ENCODE measurements at places on chromosomes 12 and 14. TPM values are rescaled to one million over a fixed set of nuclear protein-coding genes. Genes with fewer than 3 reads are reported as not detected.
A peak's percentile ranks its signal among the peaks of the same experiment; 100 is the strongest.

- no peaks in the 10 kb centered on the region for H3K36me3 ChIP-seq
- no peak overlapping the region for H3K4me3 ChIP-seq
- no peaks in the 10 kb centered on the region for H3K4me1 ChIP-seq
- no peak overlapping the region for H3K27ac ChIP-seq
- no peak for DNase-seq
- no peaks in the 10 kb centered on the region for H3K27me3 ChIP-seq
Measured at GRCh38 chr14:38716926-38717325, 386.1 kb downstream of the SEC23A start.

The YLPM1 gene
- polyA plus RNA-seq: 21.5 TPM

DNA sequence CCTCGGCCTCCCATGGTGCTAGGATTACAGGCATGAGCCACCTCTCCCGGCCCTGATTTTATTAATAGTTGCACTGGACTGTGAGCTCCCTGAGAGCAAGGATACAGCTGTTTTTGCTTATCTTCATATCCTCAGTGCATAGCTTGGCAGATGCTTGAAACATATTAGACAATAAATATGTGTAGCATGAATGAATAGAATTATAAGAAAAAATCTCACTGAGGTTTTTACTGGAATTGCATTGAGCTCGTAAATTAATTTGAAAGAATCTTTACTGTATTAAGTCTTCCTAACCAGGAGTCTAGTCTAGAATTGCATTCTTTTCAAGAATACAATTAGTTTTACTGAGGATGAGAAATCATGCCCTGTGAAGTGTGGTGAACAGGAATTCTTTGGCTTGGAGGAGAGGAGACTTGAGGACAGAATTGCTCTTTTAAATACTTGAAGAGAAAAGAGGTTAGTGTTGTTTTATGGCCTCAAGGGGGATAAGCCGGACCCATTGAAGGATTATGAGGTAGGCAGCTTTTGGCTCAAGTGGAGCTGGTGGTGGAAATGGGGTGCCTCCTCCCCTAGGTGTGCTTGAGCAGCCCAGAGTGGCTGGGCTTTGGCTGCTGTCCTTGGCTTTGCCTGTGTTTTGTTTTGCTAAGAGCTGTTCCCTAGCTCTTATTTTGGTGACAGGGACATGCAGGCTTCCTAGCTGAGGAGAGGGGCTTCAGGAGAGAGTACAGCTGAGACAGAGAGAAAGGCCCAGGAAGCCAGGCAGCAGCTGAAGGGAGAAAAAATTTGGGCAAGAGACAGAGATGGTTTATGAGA is 34.0 kb downstream of the PLEKHD1 start:
- no peak overlapping the region for H3K4me3 ChIP-seq
- no peak for DNase-seq
- no peaks in the 10 kb centered on the region for H3K36me3 ChIP-seq

The DPY19L2 gene
- polyA plus RNA-seq: 0.39 TPM

The PPP4R3A gene
- 131 TPM for polyA plus RNA-seq

The SERPINA12 gene
- not detected for polyA plus RNA-seq

DNA sequence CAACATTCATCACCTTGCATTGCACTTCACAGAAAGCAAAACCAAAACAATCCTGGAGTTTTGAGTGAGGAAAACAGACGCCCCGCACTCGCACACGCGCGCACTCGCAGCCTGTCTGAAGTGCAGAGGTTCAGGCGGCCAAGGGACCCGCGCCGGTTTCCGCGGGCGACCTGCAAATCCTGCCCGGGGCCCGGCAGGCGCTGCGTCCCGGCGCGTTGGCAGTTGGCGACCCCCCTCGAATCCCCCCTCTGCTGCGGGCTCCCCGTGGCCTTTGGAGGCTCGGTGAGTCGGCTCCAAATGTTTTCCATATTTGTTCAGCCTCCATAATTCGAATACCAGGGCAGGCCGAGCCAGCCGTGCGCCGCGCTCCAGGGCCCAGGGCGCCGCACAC is at the start of gene SSPN:
SSPN (plus strand) TSS at position 324 of the 391 bp plus-strand sequence. CDS start 100 bp downstream, outside the sequence.
- H3K27me3 ChIP-seq: peaks cover 3% of the 10 kb centered on the region
- H3K27ac ChIP-seq: no peak within 1 kb of the TSS

- no peak for DNase-seq
- H3K36me3 ChIP-seq: no peaks in the 10 kb centered on the region
- no peak overlapping the region for H3K4me3 ChIP-seq
- no peak overlapping the region for H3K27ac ChIP-seq
- H3K4me1 ChIP-seq: no peaks in the 10 kb centered on the region
- H3K27me3 ChIP-seq: no peaks in the 10 kb centered on the region
Measured at GRCh38 chr14:32136027-32136825, 59.1 kb downstream of the ARHGAP5 start.

- no peak overlapping the region for H3K4me3 ChIP-seq
- H3K36me3 ChIP-seq: no peaks in the 10 kb centered on the region
- no peaks in the 10 kb centered on the region for H3K27me3 ChIP-seq
Measured at GRCh38 chr12:52660934-52661499, 9.0 kb upstream of the KRT2 start.

The CLEC1B gene
- polyA plus RNA-seq: not detected

GRCh38 chr12:79848339-79848738 is 86.6 kb downstream of the PPP1R12A start:
- no peak overlapping the region for H3K4me3 ChIP-seq
- H3K27ac ChIP-seq: no peak overlapping the region
- H3K36me3 ChIP-seq: peaks cover 14% of the 10 kb centered on the region
- peak; percentile 18 for DNase-seq

DNA sequence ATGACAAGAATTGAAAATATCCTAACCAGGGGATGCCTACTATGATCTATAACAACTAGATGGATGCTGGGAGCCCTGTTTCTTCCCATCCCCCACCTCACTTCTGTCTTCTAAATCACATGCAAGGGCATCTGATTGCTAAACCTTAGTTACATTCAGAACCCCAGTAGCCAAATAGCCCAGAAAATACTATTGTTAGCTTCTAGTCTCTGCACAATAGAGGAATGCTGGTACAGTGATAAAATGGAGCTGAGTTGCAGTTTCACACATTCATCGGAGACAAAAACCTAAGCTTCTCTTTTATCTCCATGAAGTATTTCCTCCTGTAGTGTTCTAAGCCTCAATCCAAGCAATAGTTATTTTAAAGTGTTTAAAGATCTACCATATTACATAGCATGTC is 942.9 kb downstream of the RPS29 start:
- DNase-seq: no peak
- H3K4me1 ChIP-seq: no peaks in the 10 kb centered on the region
- H3K27ac ChIP-seq: no peak overlapping the region
- H3K36me3 ChIP-seq: no peaks in the 10 kb centered on the region
- H3K4me3 ChIP-seq: no peak overlapping the region
- H3K27me3 ChIP-seq: no peaks in the 10 kb centered on the region

- no peak overlapping the region for H3K4me3 ChIP-seq
- no peaks in the 10 kb centered on the region for H3K36me3 ChIP-seq
- H3K27me3 ChIP-seq: no peaks in the 10 kb centered on the region
- no peak for DNase-seq
- no peaks in the 10 kb centered on the region for H3K4me1 ChIP-seq
Measured at GRCh38 chr14:101033006-101033405, 129.5 kb upstream of the RTL1 start.

DNA sequence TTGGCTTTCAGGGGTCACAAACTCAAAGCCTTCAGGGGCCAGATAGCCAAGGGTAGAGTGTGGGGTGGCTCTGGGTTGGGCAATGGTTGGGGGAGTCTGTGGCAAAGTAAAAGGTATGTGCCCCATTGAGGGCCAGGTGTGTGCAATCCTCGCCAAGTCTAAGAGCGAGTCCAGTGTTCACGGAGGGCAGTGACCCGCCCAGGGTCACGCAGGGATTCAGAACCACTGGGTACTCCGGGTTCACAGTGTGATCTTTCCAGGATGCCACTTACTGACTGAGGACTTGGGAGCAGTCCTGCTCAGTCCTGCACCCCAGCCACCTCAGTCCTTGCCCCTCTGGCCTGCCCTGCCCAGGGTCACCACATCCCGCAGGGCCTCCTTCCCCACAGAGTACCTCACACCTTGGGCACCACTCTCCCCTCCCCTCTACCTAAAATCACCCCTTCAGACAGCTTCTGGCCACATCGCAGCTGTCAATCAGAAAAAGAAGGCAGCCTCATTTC is 15.7 kb downstream of the ZDHHC22 start:
- H3K4me1 ChIP-seq: peaks cover 44% of the 10 kb centered on the region
- H3K36me3 ChIP-seq: no peaks in the 10 kb centered on the region
- H3K27ac ChIP-seq: no peak overlapping the region

DNA sequence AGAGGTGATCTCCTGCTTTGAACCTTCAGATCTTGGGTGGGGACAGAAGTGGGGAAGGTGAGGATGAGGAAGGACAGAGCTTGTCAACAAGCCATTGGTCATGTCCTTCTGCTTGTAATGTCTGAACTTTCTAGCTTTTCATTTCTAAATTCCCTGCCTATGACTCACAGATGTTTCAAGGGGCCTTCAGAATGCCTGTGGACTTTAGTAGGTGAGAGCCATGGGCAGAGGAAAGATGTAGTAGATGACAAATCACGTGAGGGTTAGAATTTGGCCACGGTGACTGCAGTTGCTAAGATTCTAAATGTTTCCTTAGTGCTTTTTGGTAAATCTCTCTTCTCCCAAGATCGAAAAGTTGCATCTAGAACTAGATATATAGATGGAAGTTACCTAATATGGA is 18.7 kb upstream of the CREBL2 start:
- no peaks in the 10 kb centered on the region for H3K36me3 ChIP-seq
- no peak for DNase-seq
- H3K27ac ChIP-seq: no peak overlapping the region
- H3K4me3 ChIP-seq: no peak overlapping the region
- H3K27me3 ChIP-seq: no peaks in the 10 kb centered on the region
- no peaks in the 10 kb centered on the region for H3K4me1 ChIP-seq

DNA sequence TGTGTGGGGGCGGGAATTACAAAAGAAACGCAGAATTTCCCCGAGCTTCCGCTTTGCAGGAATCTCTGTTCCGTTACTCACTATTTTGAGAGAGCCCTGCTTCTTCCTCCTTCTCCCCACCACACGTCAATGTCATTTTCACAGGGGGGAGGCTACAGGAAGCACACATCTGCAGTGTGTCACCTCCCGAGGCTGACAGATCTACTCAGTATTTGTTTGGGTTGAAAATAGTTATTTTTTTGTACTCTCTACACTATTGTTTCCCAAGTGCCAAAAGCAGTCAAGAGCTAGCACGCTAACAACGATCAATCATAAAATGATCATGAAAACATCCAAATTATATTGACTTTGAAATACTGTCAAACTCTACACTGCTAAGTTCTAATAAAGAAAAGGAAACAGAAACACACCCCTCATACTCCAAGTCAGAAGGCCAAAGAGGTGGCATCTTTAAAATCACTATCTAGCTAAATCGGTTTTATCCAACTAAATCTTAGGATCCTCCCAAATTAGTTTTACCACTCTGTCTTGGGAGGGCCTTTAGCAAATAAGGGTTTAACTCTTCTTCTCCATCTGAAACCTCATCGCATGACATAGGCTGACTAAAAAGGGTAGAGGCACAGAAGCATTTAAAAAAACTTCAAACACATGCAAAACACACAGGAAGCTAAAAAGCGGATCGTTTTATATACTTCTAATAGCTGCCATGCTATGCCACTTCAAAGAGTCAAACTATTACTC is 51.8 kb downstream of the FOXN3 start:
- peak overlapping the region; percentile 60 for H3K27ac ChIP-seq
- peak; percentile 84 for DNase-seq
- H3K27me3 ChIP-seq: no peaks in the 10 kb centered on the region
- H3K4me1 ChIP-seq: peaks cover 44% of the 10 kb centered on the region
- no peaks in the 10 kb centered on the region for H3K36me3 ChIP-seq
- H3K4me3 ChIP-seq: peak overlapping the region; percentile 31

DNA sequence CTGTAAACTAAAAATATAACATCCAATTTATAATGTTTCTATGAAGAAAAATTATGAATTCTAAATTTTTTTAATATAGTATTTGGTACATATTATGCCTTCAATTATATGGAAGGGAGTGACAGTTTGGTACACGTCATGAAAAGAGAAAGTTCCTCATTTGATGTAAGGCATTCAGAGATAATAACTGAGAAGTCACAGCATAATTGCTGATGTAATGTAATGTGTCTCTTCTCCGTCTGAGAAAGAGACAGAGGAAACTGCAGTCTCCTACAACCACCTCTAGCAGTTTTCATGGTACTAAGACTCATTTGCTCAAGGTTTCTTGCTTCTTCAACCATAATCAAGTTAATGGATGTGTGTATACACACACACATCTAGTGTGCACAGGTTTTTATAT is 2.3 kb upstream of the CD69 start:
- H3K27me3 ChIP-seq: no peaks in the 10 kb centered on the region
- no peak for DNase-seq
- H3K4me3 ChIP-seq: no peak overlapping the region
- peaks cover 59% of the 10 kb centered on the region for H3K4me1 ChIP-seq
- no peaks in the 10 kb centered on the region for H3K36me3 ChIP-seq

The TESPA1 gene
- polyA plus RNA-seq: 216 TPM

The GDF3 gene
- not detected for polyA plus RNA-seq
